ENCODE measurements at places on chromosomes 2 and 18.

GRCh38 chr2:37142546-37142945 is 14.2 kb downstream of the EIF2AK2 start:
- no peak for DNase-seq

- no peak for DNase-seq
Observed at GRCh38 chr18:59744271-59744721, 47.1 kb upstream of the CCBE1 start.

DNA sequence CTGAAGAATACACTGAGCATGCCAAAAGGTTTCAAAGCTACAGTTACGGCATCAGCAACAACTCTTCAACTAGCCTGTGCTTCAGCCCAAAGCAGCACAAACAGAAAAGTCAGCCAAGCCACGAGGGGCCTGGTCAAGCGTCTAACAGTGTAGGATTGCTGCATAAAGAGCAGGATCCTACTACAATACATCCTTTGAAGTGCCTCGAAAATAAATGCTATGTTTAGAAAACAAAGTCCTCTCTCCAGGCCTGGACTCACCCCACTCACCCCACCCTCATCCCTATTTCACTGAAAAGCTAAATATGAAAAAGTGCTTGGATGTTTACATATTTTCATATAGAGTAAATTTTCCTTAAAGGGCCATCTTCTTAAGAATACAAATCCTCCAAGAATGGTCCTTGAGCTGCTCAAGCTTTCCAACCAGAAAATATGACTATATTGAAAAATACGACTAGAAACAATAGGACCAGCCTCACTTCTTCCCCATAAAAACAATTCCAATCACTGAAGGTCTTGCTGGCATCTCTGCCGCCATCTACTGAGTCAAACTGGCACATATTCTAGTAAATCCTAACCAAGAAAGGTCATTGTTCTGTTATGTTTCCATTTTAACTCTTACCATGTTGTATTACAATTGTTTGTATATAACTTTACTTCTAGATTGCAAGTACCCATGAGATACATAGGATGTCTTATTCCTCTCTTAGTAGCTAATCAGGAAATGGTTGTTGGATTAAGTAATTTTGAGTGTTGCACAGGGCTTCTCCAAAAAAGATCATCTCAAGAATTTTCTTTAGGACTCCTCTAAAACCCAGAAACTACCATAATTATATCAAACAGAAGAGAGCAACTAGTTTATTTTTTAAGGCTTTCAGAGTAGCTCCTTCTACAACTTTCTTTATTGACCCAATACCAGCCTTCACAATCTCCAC is 63.6 kb downstream of the CLHC1 start:
- DNase-seq, result no peak

- DNase-seq, result no peak
Observed at GRCh38 chr2:31526946-31527732, 53.6 kb downstream of the SRD5A2 start.

DNA sequence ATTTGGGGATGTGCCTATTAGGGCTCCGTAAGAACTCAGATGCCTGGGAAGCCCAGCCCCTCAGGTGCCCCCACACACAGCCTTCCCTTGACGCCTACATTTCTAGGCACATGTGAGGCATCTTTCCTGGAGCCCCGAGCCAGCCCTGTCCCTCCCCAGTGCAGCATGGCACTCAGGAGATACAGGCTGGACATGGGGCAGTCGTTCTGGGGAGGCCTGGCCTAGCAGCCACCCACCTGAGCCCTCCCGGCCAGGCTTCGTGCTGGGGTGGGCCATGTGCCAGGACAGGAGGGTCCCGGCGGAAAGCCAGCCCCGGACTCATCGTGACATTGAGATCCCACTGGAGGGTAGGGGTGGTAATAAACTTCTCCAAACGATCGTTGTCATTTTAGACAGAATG is 15.2 kb downstream of the BOK start:
- DNase-seq, result no peak

DNA sequence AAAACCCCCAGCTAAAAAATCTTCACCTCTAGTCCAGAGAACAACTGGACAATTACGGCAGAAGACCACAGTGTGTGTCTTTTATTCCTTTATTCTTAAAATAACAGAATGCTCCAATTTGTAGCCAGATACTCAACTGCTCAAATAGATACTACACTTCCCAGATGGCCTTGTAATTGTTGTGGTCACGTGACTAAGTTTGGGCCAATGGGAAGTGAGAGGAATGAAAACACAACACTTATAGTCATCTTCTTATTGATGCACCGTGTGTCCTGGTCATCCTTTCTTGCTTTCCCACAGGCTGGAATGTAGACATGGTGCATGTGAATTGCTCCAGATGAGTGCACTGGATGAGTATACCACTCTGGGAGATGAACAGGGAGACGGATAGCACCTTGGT is 145.1 kb downstream of the CDC42EP3 start:
- no peak for DNase-seq

- DNase-seq, result no peak
Observed at GRCh38 chr2:189641590-189641989, 19.7 kb upstream of the ASNSD1 start.

DNA sequence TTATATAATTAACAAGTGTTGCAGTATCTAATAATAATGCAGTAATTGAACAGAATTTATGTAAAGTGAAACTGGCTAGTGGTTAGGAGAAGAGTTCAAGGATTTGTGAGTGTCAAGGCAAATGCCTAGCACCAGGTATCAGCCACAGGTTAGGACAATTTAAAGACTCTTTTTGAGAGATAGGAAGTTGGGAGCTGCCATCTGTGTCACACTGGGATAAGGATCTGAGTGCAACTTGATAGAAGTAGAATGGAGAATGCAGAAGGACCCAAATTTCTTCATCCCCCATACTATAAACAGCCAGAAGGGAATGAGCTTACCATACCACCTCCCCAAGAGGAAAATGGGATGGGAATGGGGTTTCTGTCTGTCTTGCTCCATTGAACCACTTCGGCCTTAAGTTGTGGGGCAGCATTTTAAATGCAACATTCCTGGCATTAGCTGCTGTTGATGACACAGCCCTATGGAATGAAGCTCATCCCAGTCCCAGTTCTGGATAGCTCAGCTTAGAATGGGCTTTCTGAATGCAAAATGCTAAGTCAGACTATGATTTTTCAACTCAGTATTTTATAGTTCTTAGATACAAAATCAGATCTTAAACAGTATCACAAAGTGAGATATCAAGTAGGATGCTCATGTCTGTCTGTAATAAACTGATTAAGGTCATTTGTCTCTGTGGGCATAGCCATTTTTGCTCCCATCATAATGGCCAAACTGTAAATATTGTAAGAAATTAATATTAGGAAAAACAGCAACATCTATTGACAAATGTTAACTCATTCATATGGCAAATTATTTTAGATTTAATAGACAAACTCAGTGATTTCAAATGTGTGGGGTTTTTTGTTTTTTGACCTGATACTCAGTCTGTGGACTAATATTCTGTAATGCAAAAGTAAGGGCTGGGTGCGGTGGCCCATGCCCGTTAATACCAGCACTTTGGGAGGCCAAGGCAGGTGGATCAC is 44.0 kb downstream of the GPR155 start:
- DNase-seq, result no peak

DNA sequence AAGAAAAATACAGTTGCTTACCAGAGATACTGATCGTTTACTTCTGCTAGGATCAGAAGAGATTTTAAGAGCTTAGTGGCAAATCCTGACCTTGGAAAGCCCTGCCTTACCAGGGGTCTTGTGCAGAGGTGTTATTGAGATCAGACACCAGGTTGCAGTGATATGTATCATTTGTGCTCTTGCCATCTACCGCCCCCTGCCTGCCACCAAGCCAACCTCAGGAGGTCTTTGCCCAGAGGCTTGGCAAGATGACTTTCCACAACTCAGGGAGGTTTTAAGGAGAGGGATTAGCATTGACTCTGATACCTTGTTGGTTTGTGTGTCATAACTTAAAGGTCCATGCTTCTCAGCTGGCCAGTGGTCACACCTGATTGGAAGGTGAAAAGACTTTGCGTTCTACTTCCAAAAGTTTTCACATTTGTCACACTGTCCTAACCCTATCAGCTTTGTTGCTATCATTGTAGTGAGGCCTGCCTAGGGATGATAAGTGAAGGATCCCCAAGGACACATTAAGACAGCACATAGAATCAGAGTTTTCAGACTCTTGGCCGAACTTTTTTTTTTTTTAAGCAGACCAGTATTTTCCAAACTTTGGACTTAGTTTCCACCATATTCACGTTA is 46.2 kb upstream of the MGAT5 start:
- DNase-seq, result no peak

GRCh38 chr2:20611077-20611843 is 39.6 kb downstream of the HS1BP3 start:
- no peak for DNase-seq

GRCh38 chr2:175844169-175844568 is 157.9 kb downstream of the LNPK start:
- DNase-seq, result no peak

- no peak for DNase-seq
Observed at GRCh38 chr2:172427990-172428831, 825 bp downstream of the ITGA6 start.

- no peak for DNase-seq
Observed at GRCh38 chr2:231348704-231349373, 46.7 kb upstream of the B3GNT7 start.

GRCh38 chr18:55323051-55323994 is 264.7 kb downstream of the TCF4 start:
- DNase-seq, result no peak

- no peak for DNase-seq
Observed at GRCh38 chr2:134944975-134945374, 26.4 kb downstream of the CCNT2 start.

DNA sequence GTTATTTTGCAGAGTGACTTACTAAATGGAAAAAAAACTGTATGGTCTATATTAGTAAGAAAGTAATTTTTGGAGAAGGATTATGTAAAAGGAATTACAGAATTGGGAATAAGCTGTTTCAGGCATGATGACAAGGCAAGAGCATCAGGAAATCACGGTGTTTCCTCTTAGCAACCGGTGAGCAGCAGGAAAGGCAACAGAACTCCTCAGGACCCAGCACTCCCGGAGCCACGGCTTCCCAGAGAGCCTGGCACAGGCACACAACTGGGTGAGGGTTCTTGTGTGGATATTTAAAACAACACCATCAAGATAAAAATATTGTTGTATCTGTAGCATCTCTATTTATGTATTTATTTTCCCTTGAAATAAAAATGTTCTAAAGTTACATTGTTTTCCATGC is 34.4 kb downstream of the CYP27C1 start:
- no peak for DNase-seq

DNA sequence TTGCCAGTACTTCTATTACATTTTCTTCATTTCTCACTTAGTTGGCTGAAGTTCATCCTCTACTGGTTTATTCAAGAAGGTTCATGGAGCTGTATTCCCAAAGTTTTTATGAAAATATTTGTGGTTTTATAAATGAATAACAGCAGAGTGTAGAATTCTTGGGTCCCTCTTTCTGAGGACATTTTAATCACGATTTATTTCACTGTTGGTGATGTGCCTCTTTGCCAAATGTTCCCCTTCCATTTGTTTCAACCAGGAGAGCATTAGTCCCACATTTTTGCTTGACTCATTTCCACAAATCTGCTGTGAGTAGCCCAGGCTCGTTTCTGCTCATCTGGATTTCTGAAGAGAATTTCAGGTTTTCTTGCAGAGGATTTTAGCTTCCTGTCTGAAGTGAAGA is 20.8 kb downstream of the COPS7B start:
- DNase-seq, result no peak

DNA sequence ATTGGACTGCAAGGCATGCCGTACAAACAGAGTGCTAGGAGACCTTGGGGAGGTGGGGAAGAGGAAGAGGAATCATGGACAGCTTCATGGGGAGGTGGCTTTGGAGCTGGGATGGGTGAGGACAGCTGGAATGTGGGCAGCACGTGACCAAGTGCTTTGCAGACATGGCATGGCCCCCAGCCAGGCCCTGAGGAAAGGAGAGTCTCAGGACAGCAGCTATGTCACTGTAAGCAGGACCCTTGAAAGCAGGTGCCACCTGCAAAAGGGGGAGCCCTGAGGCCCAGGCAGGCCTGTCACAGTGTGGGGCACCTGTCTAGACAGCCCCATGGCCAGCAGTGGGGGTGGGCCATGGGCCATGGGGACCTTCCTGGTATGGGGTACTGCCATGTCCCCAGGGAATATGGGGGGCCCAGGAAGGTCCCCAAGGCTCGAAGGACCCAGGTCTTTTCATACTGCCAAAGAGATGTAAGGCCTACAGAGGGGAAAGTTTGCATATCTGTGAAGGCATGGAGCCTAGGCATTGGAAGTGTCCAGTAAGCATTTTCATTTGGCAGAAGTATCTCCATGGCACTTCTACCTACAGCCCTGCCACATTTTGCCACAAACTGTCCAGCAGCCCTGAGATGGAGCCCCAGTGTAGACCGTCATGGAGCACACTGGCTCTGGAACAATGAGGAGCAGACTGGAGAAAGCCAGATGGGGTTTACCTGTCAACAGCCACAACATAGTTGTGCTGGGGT is 9.9 kb downstream of the PAX8 start:
- no peak for DNase-seq

- DNase-seq, result no peak
Observed at GRCh38 chr2:60634438-60634837, 81.0 kb upstream of the BCL11A start.

DNA sequence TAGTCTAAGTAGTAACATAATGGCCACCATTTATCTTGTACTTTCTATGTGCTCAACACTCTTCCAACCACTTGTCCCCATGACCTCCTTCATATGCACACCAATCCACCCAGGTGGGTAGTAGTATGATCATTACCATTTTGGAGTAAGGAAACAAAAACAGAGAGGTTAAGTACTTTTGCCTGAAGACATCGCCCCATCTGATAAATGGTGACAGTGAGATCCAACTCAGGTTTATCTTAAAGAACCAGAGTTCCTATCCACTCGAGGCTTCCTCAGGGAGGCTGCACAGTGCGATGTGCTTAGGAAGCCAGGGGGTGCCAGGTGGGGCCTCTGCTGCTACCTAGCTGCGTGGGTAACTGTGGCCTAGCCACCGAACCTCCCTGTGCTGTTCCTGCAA is 14.1 kb downstream of the NFE2L2 start:
- no peak for DNase-seq

Measured in D721Med (cell line).